ENCODE measurements at places on chromosomes 4 and X.

DNA sequence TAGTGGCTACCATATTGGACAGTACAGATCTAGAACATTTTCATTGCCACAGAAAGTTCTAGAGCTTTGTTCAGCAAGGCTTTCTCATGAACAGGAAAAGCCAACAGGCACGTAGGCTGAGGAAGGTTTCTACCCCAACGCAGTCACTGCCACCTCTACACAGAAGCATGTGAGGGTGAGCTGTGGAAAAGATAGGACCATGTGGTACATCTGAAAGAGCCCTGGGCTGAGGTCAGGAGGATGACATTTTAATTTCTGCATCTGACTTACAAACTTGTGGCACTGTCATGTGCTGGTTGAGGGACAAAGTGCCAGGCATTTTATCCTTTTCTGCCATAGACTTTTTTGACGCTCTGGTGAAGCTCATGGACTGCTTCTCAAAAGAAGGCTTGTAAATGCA, 454.2 kb downstream of the BCOR start:
- H3K27me3 ChIP-seq = no peaks in the 10 kb centered on the region
- no peak overlapping the region for H3K27ac ChIP-seq
- peaks cover 2% of the 10 kb centered on the region for H3K4me1 ChIP-seq

GRCh38 chr4:13888112-13888511, 260.6 kb upstream of the BOD1L1 start:
- peak; percentile 90 for DNase-seq
- H3K27me3 ChIP-seq = no peaks in the 10 kb centered on the region
- no peak overlapping the region for H3K4me3 ChIP-seq
- H3K4me1 ChIP-seq = peaks cover 13% of the 10 kb centered on the region
- no peaks in the 10 kb centered on the region for H3K36me3 ChIP-seq

DNA sequence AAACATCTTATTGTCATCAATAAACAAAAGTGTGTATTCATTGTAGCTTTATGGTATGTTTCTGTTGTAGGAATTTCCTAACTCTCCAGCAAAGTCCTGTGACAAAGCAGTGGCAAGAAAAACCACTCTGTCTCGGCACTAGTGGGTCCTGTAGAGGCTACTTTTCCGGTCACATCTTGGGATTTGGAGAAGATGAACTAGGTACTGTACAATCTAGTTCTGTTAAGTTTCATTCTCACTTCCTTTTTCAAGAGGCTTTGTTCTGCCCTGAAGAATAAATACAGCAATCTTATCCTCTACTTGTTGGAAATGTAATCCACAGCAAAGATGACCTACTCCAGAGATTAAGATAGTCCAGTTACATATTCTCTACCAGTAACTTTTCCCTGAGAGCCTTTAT, 69.3 kb downstream of the HHIP start:
- no peaks in the 10 kb centered on the region for H3K4me1 ChIP-seq
- no peak overlapping the region for H3K4me3 ChIP-seq
- H3K36me3 ChIP-seq = no peaks in the 10 kb centered on the region
- no peak overlapping the region for H3K27ac ChIP-seq
- H3K27me3 ChIP-seq = no peaks in the 10 kb centered on the region

- no peaks in the 10 kb centered on the region for H3K27me3 ChIP-seq
- no peak overlapping the region for H3K4me3 ChIP-seq
- no peaks in the 10 kb centered on the region for H3K36me3 ChIP-seq
These were observed 6.7 kb upstream of the FAM200B start for GRCh38 chr4:15674926-15675325.

GRCh38 chrX:2828344-2828958, at the start of gene GYG2:
TSS of gene GYG2 (plus strand) at chrX:2828930. CDS start at chrX:2830189, 1,259 bp downstream.
- H3K27me3 ChIP-seq = peaks cover 59% of the 10 kb centered on the region
- peaks cover 9% of the 10 kb centered on the region for H3K4me1 ChIP-seq
- peak; percentile 45 for DNase-seq
- peak within 1 kb of the TSS; percentile 71 for H3K4me3 ChIP-seq

Measured in mesenchymal stem cell (in vitro differentiated cells and primary cell).